ENCODE measurements at places on chromosomes 12 and 14. TPM values are rescaled to one million over a fixed set of nuclear protein-coding genes. Genes with fewer than 3 reads are reported as not detected.

- no peak for DNase-seq
Observed at GRCh38 chr14:99936738-99937474, 128.3 kb upstream of the EVL start.

- no peak for DNase-seq
Observed at GRCh38 chr12:52833922-52834726, at the start of gene KRT79. Gene KRT79 (minus strand): TSS chr12:52834311. CDS start chr12:52834260, 51 bp downstream.

DNA sequence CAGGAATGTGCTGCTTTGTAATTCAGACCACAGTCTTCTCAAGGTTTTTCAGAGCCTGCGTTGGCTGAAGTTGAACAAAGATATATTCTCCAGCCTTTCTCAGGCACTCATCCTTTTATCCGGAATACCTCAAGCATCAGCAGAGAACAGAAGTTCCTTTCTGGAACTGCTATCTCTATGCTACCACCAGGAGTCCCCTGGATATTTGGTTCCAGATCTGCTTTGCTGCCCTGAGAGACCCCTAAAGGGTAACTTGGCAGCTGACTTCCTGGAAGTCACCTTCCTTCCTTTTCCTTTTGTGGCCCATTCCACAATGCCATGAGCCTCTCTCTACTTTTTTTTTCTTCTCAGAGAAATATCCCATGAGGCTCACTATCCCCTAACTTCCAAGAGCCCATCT, 188.2 kb downstream of the PLCZ1 start:
- no peak for DNase-seq

DNA sequence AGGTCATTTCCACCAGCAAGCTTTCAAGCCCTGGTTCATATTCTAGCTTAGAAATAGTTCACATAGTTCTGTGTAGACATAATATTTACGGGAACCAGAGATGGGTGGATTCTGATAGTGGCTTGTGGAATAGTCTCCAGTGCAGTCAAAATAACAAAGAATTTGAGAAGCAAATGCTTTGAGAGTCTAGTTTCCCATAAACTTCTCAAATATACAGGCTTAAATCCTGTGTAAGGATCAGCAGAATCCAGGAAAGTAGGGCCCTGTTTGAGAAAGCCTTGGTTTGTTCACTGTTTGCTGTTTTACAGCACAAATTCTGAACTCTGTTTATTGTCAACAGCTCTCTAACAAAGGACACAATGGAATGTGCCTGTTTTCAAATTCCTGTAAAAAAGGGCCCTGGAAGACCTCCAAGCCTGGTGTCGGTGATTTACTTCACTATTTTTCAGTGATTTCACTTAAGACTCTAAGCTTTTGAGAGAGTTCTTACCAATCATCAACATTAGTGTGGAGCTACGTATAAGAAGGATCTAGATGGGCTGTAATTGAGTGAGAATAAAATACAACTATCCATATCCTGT, 11.4 kb upstream of the FOS start:
- DNase-seq: no peak

GRCh38 chr14:34981743-34982420, 910 bp upstream of the SRP54 start:
- peak; percentile 65 for DNase-seq

B4GALNT3 gene
- total RNA-seq: 5.0 TPM

PRKD1 gene
- total RNA-seq: not detected

EFCAB11 gene
- total RNA-seq: 26.6 TPM

All from OCI-LY7 (cell line).